ENCODE measurements at places on chromosomes 7 and 10.

- DNase-seq, result no peak
These were observed 142.3 kb downstream of the VPS50 start for GRCh38 chr7:93374345-93374940.

GRCh38 chr10:52523696-52524095 is 209.6 kb downstream of the DKK1 start:
- DNase-seq, result no peak

- DNase-seq, result no peak
These were observed 245.2 kb downstream of the DOCK4 start for GRCh38 chr7:111960984-111961383.

- DNase-seq, result no peak
These were observed 14.9 kb downstream of the BZW2 start for GRCh38 chr7:16660702-16661464.

DNA sequence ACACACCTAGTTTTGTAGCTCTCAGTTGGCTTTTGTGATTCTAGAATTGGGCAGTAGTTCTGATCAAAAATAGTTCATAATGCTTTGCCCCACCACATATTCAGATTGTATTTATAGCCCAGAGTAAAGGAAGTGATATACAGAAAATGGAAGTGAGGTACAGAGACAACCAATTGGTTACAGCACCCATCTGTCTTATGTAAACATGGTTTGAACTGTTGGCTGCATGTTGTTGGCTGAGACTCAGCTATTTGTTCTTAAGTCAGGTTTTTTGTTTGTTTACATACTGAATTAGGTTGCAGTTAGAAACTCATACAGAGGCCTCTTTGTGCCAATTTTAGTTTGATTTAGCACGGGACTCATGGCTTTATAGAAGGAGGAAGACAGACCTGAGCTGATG is 158.9 kb upstream of the GPR26 start:
- no peak for DNase-seq

- no peak for DNase-seq
These were observed 69.5 kb upstream of the VOPP1 start for GRCh38 chr7:55641811-55642210.

DNA sequence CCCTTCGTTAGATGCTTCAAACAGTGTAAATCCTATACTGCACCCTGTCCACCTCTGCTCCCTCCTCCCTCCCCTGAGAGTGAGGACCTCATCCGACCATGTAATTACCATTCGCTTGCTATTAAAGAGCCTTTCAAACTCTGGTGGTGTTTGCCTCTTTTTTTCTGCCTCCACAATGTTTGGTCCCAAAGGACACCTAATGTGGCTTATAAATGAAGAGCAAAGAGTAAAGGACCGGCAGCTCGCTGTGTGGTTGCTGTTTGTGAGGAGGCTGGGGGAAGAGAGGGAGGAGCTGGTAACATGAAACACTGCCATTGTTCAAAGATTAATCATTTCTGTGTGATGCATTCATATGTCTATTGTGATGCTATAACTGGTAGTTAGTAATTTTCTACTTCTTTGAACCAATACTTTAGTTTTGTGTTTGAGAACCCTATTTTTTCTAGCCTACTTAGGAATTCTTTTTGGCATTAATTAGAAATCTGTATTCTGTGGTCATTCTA is 27.9 kb downstream of the MTURN start:
- DNase-seq, result no peak

DNA sequence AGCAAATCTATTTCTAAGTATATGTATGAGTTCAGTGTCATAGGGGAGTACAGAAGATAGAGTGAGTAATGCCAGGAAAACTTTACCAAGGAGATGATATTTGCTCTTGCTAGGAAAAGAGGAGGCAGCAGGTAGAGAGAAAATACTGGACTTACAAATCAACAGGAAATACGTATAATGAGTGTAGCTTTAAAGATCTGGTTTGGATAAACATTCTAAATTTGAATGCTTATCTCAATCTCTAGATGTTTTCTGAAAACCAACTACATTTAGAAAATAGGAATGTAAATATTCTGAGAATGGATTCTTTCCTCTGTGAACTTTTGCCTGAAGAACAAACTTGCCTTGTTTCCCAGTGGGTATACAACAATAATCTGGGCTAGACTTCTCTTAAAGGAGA is 46.9 kb upstream of the GNAI1 start:
- DNase-seq, result no peak

GRCh38 chr7:45969940-45970339 is 48.9 kb upstream of the IGFBP3 start:
- DNase-seq, result no peak

DNA sequence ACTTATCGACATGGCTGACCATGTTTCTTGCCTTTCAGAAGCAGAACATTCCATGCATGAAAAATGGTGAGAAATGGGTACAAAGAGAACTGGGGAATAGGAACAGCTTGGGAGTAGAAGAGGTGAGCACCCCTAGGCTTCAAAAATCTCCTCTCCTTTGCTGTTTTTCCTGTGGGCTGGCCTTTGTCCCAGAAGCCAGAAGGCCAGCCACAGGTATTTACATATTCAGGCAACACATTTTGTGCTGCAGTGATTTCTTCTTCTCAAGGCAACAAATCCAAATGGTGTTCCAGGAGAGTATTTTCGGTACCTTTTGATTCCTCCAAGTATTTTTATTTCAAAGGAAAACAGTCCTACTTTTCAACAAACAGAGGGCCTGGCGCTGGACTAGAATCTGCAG is 31.1 kb downstream of the ADARB2 start:
- DNase-seq, result no peak

DNA sequence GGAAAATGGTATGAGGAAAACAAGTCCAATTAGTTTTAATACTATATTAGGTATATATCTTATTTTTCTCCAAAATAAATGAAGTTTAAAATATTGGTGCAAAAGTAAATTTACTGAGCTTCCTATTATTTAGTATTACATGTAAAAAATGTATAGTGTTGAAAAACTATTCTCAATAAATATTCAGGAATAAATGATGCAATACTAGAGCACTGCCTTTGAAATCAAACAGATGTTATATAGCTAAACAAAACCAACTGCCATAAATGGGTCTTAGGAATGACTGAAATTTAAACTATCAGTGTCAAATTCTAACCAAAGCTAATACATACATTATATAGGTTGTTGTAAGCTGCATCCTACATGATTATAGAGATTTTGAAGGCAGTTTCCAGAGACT is 1434.0 kb upstream of the LRRTM3 start:
- no peak for DNase-seq

DNA sequence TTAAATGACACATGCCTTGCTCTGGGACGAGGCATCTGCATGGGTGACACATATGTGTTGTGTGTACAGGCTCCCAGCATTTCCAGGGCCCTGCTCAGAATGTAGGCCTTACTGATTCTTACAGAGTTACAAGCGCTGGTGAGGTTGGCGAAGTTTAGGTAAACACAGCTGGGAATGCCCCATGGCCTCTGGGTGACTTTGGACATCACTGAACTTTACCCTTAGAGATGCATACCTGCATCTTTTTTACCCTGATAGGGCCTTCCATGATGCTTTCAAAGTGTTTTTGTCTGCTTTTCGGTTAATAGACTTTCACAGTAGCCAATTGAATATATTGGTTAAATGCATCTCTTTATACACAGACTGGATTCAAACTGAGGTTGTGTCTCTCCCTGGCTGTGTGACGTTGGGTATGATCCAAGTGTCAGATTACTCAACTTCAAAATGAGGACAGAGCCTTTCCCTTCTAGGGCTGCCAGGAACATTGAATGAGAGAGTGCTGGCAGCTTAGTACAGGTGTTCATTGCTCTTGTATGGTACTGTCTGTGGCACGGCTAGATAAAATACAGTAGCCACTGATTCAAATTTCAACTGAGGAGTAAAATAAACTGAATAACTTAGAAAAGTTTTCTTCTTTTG is 29.5 kb downstream of the EGFR start:
- no peak for DNase-seq

GRCh38 chr10:19689231-19689630 is 127.0 kb upstream of the PLXDC2 start:
- DNase-seq, result no peak

GRCh38 chr7:35353481-35353880 is 99.6 kb upstream of the TBX20 start:
- no peak for DNase-seq

DNA sequence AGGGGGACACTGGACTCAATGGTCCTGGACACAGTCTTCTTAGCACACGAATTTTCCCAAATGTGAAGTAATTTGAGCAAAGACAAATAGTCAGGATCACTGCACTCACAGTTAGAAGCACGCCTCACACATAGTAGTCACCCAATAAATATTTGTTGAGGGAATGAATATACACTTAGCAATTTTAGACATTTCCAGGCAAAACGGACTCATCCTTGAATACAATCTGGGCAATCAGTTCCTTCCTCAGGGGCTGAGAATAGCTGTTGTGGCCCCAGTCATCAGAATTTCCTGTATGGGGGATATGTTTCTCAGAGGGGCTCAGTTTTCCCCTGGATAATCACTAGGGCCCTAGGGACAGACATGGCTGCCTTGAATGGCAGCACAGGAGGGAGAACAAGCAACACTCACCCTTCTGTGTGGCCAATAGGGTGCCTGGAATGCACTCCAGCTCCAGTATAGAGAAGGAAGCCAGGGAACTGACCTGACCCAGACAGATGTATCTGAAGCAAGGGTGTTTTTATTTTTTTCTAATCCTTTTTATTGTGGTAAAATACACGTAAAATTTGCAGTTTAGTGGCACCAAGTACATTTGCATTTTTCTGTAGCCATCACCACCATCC is 282.7 kb upstream of the ZNF32 start:
- DNase-seq, result no peak

- DNase-seq, result no peak
These were observed 165.8 kb upstream of the PRSS1 start for GRCh38 chr7:142583446-142583845.

DNA sequence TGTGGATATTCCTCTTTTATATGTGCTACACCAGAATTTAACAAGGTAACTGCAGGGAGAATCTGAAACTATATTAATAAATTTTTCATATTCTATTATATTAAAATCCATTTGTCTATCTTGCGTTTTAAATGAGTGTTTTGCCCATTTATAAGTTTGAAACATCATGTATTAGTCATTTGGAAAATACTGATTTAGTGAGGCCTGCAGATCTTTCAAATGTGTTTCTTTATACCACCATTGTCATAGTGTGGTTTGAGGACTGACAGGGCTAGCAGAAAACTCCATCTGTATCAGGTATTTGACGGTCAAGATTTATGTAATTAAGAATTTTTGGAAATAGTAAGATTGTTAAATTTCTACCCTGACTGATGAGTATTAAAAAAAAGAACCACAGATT is 29.3 kb downstream of the MAPK8 start:
- DNase-seq, result no peak

- no peak for DNase-seq
These were observed 546.8 kb downstream of the LRMDA start for GRCh38 chr10:75978213-75978612.

DNA sequence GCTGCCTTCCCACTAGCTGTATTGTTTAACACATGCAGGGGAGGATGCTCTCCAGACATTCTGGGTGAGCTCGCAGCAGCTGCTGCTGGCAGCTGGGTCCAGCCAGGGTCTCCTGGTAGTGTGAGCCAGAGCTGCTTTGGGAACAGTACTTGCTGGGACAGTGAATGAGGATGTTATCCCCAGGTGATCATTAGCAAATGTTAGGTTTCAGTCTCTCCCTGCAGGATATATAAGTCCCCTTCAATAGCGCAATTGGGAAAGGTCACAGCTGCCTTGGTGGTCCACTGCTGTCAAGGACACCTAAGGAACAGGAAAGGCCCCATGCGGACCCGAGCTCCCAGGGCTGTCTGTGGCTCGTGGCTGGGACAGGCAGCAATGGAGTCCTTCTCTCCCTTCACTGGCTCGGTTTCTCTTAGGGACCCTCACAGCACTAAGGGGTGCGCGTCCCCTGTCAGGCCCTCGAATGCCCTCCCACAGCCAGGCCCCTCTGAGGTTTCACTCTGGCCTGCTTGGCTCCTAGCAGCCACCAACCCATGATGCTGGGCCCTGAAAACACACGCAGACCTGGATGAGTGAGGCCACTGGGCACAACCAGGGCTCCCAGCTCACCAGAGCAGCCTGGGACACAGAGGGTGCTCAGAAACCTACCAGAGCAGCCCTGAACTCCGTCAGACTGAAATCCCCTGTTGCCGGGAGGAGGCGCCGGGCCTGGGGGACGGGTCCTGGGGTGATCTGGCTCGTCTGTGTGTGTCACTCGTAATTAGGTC is 173.0 kb upstream of the LANCL2 start:
- no peak for DNase-seq

GRCh38 chr7:149772241-149772955 is 990 bp downstream of the ZNF467 start:
- no peak for DNase-seq

DNA sequence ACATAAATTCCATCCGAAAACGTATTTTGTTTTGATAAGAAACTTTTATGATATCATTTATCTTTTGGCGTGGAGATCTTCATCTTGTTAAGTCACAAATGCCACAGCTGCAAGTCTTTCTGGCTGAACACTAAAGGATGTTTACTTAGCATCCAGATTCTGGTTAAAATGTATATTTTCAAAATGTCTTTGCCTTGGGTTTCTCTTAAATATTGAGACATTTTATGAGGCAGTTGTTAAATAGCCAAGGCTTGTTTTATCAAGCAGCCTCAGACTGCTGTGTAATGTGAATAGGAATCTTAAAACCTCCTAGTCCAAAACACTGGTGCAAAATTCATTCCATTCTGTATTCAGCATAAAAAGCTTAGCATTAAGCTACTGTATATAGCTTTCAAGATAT is 136.3 kb upstream of the FZD1 start:
- DNase-seq, result no peak
